ENCODE measurements at places on chromosomes 11 and 22. TPM values are rescaled to one million over a fixed set of nuclear protein-coding genes. Genes with fewer than 3 reads are reported as not detected.
A peak's percentile ranks its signal among the peaks of the same experiment; 100 is the strongest.

Gene UPK3A
- 233 TPM for total RNA-seq

Gene TSSK2
- total RNA-seq: not detected

- peak; percentile 57 for DNase-seq
Observed at GRCh38 chr22:41574847-41575381, 14.1 kb downstream of the CSDC2 start.

Gene NEFH
- 0.86 TPM for total RNA-seq

- no peak for DNase-seq
Observed at GRCh38 chr11:110182886-110183285, 89.7 kb downstream of the ZC3H12C start.

Gene OR4D5
- total RNA-seq: not detected

DNA sequence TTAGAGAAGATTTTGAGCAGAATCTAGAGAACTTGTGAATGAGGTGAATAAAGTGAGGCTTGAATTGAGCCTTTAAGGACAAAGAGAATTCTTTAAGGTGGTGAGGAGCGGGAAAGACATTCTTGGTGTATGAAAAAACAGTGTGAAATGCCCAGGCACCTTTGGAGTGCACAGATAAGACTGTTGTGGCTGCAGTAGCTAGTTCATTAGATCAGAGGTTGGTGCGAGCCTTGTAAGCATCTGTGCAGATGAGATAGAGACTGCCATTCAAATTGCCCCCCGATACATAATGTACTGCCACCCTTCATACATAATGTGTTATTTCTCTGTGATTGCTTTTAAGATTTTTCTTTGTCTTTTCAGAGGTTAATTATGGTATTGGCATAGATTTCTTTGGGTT, 31.3 kb downstream of the ATXN10 start:
- no peak for DNase-seq

Gene MYO18B
- total RNA-seq: 0.34 TPM

- DNase-seq: no peak
Observed at GRCh38 chr11:45321669-45322068, 35.5 kb upstream of the SYT13 start.

DNA sequence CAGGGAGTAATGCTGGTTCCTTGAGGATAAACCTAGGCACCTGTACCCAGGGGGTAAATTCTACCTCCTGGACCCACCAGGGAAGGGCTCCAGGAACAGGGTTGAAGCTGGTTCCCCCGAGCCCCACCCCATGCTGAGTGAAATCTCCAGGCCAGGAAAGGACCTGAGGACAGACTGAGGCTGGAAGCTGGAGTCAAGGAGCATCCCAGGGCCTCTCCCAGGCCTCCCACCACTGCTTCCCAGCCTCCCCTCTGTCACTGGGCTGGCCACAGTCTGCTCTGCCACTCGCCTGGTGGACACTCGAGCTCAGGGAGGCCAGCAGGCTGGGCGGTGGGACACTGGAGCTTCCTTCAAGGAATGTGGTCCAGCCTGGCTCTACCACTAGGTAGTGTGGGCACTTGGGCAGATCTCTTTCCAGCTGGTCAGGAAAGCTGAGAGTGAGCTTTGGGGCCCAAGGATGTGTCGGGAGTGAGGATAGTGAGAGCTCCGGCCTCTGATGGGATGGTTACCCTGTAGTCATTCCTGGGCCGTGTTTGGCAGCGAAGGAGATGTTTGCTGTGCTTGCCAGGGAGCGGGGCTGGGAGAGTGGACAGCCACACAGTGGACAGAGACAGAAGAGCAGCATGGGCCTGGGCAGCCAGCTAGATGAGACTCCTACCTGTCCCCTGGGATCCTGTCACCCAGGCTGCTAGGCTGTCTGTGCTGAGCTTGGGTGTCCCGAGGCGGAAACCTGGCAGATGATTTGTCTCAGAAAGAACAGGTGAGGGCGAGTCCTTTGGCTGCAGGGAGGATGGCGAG, 3.4 kb downstream of the OVOL1 start:
- DNase-seq: no peak

DNA sequence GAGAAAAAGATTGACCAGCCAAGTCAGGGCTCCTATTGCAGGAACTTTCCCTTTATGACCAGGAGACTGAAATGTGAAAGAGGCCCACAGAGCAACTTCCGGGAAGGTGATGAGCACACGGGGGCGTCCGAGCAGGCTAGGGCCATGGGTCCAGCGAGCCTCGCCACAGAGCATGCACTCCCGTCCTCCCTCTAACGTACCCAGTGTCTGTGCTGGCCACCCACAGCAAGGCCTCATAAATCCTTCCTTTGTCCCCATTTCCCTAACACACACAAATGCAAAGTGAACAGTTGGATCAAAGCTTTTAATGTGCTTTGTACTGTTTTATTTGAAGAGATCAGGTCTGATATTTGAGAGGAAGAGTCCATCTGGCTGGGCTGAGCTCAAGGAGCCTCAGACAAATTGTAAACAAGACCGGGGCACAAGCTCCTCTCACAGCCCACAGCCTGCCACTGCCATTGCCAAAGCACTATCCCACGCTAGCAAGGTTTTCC, 44.3 kb downstream of the BLID start:
- DNase-seq: peak; percentile 46

Gene MMP8
- total RNA-seq: not detected

- DNase-seq: no peak
Observed at GRCh38 chr11:92253421-92253820, 28.8 kb downstream of the FAT3 start.

DNA sequence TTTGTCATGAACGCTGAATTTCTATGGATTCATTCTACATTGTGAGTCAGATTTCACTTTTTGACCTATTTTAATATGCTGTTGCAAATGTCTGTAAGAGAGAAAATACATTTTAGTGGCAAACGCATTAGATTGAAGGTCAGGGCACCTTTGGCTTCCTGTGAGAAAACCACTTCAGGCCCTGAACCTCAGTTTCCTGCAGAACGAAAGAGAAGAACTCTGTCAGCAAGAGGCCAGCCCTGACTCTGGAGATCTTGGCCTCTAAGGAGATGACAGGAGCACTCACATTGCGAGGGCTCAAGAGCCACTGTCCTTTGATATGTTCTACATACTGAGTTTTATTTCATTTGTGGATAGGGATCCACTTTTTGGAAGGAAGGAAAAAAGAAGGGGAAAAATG, 83.6 kb downstream of the KCNJ1 start:
- DNase-seq: no peak

DNA sequence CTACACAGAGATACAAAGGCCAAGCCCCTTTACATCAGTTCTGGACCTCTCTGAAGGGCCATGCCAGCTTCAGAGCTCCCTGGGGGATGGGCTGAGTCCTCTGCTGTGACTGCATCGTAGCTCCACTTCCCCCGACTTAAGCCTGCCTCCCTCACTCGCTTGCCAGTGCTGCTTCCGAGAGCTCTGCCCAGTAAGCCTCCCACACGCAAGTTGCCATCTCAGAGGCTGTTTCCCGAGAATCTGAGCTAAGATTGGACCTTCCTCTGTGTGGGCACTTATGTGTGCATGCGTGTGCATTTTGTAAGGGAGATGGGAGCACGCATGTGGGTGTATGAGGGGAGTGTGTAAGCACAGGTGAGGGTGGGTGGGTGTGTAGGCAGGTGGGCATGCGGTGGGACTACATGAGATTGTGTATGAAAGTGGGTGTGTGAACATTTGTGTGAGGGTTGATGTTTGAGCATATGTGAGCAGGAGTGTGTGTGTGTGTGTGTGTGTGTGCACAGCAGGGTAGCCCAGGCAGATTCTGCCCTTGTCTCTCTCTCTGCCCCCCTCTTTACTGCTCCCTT, 163.0 kb upstream of the SYT13 start:
- DNase-seq: no peak

Gene RRM1
- 28.9 TPM for total RNA-seq

DNA sequence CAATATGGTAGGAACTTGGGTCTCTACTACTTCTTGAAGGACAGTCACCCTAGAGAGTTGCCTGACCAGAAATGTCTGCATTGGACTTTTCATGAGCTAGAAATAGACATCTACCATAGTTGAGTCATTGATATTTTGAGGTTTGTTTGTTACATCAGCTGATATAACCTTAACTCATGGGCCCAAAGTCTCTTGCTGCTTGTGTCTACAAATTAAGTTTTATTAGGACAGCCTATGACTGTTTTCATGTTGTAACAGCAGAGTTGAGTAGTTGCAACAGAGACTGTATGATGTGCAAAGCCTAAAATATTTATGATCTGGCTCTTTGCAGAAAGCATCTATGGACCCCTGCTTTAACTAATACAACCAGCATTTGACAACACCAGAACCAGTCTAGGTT, 155.3 kb downstream of the MIAT start:
- no peak for DNase-seq

DNA sequence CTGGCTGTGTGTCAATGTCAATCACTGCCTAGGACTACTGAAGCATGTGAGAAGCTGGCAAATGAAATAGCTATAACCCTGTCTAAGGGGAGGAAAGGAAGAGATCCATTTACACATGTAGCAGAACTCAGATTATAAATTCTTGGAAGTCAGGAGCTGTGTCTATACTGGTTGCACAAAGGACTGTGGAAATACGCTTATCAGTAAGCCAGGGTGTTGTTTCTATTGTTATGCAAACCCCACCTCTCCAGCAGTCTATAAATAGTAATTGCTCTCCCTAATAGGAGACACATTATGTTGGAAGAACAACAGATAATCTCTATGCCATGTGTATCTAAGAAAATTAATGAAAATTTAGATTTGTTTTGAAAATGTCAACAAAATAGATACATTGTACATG, 693.4 kb upstream of the CCDC90B start:
- no peak for DNase-seq

GRCh38 chr22:38171927-38172831, 9.5 kb downstream of the PLA2G6 start:
- no peak for DNase-seq

All from ureter (tissue), 1 donor.